Activated CD4-positive, alpha-beta T cell treated with anti-CD3 and anti-CD28 coated beads for 36 hours (primary cell): ENCODE measurements at places on chromosomes 11 and 22. TPM values are rescaled to one million over a fixed set of nuclear protein-coding genes. Genes with fewer than 3 reads are reported as not detected.
A peak's percentile ranks its signal among the peaks of the same experiment; 100 is the strongest.

- no peak for DNase-seq
Measured at GRCh38 chr11:35605706-35606105, 12.6 kb upstream of the FJX1 start.

- no peak for DNase-seq
Measured at GRCh38 chr11:61697078-61697502, 16.9 kb downstream of the DAGLA start.

DNA sequence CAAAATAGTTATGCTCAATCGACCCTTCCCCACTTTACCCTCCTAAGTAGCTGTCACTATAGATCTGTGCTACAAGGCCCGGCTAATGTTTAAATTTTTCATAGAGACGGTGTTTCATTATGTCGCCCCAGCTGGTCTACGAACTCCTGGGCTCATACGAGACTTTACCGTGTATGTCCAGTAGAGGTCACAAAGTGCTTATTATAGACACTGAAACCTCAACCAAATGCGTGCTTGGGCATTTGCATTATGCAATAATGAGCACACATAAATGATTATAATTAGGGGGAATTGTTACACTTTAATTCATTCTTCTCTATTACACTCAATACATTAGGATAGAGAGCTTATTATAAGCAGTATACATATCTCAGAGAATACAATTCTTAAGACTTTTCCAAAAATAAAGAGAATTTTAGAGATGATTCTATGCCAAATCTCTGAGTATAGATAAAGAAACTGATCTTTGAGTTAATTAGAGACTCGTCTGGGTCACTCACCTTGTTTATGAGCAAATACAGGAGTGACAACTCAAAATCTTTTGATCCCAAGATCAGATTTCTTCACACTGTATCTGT, 12.5 kb upstream of the MRPL16 start:
- peak; percentile 44 for DNase-seq

- no peak for DNase-seq
Measured at GRCh38 chr22:50699756-50700386, 27.2 kb downstream of the SHANK3 start.

GRCh38 chr22:26756675-26757293, 99.4 kb downstream of the MIAT start:
- peak; percentile 80 for DNase-seq

The OR10S1 gene
- total RNA-seq: not detected

DNA sequence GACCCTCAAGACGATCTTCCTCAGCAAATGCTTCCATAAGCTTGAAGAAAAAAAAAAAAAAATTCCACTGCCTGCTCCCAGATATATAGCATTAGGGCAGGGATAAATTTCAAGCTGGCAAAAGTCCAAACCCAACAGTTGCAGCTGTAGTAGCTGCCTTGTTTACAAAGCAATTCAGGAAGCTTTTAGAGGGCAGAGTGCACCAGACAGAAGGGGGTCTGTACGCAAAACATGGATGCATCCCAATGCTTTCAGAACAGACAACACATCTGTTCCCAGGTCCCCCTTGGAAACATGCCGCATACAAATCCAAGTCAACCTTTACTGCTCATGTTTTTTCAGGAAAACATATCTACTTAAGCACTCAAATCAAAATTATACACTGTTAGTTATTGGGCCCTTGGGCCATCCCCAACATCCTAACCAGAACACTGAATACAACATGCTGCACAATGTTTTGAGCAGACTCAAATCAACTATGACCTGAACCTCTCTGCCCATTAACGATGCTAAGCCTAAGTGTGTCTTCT, 94.5 kb downstream of the CADM1 start:
- no peak for DNase-seq

The SOX10 gene
- total RNA-seq: not detected

The DDTL gene
- total RNA-seq: 2.8 TPM

The OR5J2 gene
- total RNA-seq: not detected

- no peak for DNase-seq
Measured at GRCh38 chr11:67606093-67606491, 644 bp upstream of the NDUFV1 start.

DNA sequence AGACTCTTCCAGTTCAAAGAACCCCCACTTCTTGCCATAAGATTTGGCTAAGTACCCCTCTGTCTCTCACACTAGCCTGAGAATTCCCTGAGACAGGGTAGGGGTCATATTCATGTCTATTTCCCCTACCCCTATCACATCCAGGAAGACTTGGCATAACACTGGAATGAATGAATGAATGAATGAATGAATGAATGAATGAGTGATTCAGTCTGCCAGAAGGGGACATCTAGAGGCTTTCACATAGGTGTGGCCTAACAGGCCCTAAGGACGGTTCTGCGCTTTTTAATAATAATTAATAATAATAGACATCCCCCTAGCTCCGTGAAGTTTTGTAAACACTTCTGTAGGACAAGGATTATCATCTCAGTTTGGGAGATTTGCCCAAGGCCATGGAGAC, 415.7 kb downstream of the TENM4 start:
- no peak for DNase-seq

GRCh38 chr11:95788921-95789505, 569 bp downstream of the FAM76B start:
- peak; percentile 53 for DNase-seq

DNA sequence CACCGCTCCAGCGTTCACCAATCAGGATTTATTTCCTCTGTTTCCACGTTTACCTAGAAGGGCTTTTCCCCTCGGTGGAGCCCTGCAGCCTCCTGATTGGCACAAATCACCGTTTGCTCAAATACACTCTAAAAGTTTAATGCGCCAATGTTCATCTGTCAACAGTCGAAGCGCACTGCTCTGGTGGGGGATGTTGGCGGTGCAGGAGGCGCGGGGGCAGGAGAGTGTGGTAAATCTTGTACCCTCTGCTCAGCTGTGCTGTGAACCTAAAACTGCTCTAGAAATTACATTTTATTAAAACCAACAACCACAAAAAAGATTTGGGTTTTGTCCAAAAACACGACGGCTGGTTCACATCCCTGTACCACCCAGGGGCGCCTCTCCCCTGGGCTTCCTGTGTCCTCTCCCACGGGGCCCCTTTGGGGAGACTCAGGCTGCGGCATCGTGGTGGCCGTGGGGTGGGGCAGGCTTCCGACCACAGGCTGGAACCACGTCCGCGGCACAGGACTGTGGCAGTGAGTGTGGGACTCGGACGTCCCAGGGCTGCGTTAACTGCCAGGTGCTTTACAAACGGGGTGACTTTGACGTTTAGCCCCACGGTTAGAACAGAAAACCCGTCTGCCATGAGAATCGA, 13.5 kb downstream of the TTLL8 start:
- no peak for DNase-seq

The KCNQ1OT1 gene
- 0.16 TPM for total RNA-seq

DNA sequence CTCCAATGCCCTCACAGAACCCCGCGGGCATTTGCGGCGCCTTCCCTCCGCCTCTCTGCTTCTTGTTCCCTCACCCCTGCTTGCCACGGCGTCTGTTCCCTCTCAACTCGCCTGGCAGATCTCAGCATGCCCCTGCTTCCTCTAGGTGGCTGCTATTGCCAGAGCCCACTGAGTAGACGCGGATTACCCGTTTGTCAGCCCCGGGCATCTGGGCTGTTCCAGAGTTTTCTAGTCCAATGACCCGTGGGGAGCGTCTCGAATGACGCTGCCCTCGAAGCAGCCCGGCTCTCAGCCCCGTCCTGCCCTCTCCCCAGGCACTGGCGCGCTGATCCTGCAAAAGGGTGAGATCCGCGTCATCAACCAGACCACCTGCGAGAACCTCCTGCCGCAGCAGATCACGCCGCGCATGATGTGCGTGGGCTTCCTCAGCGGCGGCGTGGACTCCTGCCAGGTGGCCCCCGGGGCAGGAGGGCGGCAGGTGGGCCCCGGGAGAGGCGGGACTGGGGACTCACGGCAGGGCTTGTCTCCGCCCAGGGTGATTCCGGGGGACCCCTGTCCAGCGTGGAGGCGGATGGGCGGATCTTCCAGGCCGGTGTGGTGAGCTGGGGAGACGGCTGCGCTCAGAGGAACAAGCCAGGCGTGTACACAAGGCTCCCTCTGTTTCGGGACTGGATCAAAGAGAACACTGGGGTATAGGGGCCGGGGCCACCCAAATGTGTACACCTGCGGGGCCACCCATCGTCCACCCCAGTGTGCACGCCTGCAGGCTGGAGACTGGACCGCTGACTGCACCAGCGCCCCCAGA, 49.7 kb downstream of the ST14 start:
- no peak for DNase-seq

- peak; percentile 18 for DNase-seq
Measured at GRCh38 chr22:22030493-22031182, 48.1 kb upstream of the TOP3B start.

The TECTA gene
- total RNA-seq: 0.21 TPM

GRCh38 chr11:126948563-126948962, 52.0 kb downstream of the KIRREL3 start:
- no peak for DNase-seq

The C11orf87 gene
- total RNA-seq: not detected
